ENCODE measurements at places on chromosomes 13 and 19.
A peak's percentile ranks its signal among the peaks of the same experiment; 100 is the strongest.

DNA sequence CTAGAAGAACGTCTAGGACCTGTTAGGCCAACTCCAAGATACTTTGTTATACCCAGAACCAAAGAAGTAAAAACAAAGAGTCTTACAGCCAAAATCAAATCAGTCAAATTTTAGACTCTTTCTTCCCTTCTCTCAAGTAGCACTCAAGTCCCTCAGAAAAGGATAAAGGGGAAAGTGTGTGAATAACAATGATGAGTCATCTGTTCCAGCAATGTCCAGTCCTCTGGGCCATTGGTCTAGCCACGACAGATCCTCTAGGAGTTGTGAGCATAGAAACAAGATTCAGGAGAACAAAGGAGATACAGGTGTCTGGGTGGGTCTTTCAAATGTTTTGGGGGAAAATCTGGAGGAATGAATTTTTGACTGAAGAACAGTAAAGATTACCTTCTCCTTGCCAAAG is 36.3 kb downstream of the STOML3 start:
- DNase-seq: no peak

DNA sequence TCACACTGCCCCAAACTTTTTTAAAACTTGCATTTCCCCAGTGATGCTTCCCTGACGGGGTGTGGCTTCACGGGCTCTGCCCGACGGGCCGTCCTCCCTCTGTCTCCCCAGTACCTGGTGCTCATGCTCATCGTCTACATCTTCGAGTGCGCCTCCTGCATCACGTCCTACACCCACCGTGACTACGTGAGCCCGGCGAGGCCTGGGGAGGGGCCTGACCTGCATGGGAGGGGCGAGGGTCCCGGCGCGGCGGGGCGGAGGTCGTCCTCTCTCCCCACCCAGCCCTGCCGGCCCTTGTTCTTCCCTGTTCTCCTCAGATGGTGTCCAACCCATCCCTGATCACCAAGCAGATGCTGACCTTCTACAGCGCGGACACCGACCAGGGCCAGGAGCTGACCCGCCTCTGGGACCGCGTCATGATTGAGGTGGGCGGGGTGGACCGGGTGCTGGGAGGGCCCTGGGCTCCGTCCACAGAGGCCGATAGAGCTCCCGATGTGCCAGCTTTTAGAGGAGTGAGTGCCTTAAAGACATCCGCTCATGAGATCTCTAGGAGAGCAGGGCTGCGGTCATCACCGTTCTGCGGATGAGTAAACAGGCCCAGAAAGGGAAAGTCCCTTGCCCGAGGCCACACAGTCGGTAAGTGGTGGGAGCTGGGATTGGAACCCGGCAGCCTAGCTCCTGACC is 6.9 kb downstream of the UPK1A start:
- DNase-seq: no peak

DNA sequence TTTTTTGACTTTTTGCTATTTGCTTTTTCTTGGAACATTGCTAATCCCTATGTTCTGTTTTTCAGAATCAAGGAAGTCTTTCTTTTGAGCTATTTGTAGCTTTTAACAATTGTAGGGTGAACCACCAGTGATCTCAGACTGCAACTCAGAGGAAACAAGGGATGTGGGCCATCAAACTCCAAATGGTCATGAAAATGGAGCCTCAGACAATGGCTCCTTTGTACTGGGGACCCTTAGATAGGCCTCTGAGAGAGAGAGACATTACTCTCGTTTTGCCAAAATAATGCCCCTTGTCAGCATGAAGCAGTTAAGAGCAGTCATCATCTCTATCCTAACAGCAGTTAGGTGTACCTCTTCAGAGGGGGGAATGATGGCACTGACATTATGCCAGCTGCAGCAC is 56.4 kb upstream of the GJB6 start:
- DNase-seq: no peak

DNA sequence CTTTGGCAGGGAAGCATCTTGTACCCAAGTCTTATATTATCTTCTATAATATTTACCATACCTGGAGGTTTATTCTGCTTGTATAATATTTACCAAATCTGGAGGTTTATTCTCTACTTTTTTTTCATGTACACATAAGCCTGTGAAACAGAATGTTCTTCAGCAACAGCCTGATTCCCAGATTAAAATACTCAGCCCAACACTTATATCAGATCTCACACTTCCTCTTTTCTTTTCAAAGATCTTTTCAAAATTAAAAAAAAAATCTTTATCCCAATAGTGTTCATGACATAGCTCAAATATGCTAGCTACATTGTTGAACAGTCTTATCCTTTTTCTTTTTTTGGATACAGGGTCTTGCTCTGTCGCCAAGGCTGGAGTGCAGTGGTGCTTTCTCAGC is 300.7 kb downstream of the LMO7 start:
- DNase-seq: no peak

DNA sequence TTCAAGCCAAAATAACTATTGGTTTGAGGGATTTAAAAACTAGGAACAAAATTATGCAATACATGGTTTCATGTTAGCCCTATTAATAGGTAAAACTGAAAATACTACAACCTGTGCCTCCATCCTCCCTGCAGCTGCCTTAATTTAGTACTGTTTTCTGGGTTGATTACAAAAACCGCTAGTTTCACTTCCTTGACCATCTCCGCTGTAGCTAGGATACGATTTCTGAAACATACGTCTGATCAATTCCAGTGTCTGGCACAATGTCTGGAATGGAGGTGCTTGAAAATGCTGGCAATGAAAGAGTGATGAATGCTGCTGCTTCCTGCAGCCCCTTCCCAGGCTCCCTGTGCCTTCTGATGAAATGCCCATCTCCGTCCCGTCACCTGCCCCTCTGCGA is 273.5 kb downstream of the SHISA2 start:
- no peak for DNase-seq

GRCh38 chr13:40895227-40896184 is 106.1 kb downstream of the SLC25A15 start:
- no peak for DNase-seq

DNA sequence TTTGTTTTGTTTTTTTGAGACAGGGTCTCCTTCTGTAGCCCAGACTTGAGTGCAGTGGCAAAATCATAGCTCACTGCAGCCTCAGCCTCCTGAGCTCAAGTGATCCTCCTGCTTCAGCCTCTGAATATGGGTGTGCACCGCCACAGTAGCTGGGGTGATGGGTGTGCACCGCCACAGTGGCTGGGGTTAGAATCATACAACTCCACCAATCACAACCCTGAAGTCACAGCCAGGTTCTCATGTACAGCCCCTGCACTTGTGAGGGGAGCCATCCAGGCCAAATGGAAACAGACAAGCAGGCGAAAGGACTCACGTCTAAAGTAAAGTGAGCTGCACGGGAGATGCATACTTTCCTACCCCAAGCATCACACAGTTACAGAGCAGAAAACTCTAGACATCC is 63.1 kb upstream of the RANBP3 start:
- no peak for DNase-seq

- no peak for DNase-seq
Measured at GRCh38 chr19:54407780-54408179, 7.5 kb upstream of the TTYH1 start.

DNA sequence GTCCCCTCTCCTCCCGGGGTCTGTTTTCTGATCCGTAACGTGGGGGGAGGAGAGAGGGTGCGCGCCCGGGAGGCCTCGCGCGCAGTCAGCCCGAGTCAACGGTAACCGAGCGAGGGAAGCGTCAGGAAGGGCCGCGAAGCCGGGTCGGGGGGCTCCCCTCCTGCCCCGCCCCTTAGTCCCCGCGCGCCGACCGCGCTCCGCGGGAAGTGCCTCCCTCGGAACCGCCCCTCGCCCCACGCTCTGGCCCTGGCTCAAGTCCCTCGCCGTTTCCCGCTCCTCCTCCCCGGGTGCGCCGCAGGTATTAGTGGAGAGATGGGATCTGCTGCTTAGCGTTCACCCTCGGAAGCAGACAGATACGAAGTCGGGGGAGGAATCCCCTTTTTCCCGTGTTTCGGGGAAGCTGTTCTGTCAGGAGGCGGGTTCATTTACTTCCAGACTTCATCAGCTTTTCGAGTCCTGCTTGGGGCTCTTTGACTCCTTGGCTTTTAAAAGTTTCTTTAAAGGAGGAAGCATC is 770 bp downstream of the HNRNPM start:
- no peak for DNase-seq

- no peak for DNase-seq
Measured at GRCh38 chr13:52835071-52835839, 13.2 kb downstream of the PCDH8 start.

DNA sequence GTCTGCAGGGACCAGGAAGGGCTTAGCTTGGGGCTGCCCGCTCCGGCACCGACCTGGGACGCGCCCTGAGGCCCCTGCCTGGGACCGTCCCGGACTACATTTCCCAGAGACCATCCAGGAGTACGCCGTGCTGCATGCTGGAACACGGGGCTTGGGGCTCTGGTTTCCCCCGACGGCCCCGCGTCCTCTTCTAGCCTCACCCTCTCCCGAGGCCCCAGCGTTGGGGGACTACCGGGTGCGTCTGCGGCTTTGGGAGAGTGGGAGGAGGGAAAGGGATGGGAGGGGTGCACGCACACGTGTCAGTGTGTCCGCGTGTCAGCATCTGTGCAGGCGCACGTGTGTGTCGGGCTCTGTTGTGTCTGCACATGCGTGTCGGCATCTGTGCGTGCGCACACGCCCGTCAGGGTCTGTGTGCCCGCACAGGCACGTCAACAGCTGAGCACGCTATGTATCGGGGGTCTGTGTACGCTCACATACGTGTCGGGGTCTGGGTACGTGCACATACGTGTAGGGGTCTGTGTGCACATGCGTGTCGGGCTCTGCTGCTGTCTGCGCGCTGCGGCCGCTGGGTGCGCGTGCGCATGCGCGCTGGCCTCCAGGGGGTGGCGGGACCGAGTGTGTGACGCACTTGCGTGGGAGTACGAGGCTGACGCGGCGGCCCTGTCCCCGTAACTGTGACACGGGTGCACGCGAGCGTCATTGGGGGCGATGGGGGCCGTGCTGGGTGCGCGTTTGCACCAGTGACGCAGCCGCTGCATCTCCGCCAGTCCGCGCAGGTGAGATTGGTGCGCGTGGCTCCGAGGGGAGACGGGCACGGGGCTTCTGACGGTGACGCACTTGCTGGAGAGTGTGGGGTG is at the start of gene ZNF331:
TSS of gene ZNF331 (plus strand) at position 625 of the 857 bp plus-strand sequence. CDS start 31,232 bp downstream, outside the sequence.
- peak; percentile 88 for DNase-seq

- no peak for DNase-seq
Measured at GRCh38 chr13:39913339-39913738, 257.9 kb downstream of the COG6 start.

- no peak for DNase-seq
Measured at GRCh38 chr13:103324641-103325040, 258.4 kb upstream of the SLC10A2 start.

GRCh38 chr13:100212904-100213553 is 124.1 kb downstream of the PCCA start:
- DNase-seq: no peak

DNA sequence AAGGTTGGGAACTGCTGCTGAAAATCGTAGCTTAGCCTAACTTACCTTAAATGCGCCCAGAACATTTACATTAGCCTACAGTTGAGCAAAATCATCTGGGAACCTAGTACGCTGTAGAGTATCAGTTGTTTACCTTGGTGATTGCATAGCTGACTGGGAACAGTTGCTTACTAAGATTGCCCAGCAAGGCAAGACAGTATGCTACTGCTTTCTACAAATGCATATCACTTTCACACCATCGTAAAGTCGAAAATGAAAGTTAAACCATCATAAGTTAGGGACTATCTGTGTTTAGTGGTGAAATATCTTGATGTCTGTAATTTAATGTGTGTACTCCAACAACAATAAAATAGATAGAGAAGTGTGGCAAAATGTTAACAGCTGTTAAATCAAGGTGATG is 1670.6 kb upstream of the PCDH20 start:
- DNase-seq: no peak

DNA sequence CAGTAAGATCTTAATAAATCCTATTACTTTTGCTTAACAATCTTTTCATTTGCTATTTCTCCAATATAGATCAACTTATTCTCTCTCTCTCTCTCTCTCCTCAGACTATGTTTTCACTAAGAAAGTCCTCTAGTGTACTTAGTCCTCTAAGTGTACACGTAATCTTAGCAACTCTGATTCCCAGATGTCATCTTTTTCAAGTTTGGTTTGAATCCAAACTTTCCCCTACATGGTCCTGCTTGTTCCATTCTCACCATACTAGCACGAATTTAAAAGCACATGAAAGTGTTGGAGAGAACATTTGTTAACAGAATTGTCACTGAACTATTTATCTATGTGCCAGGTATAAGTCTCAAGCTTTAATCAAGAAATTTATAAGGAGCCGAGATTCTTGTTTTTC is 202.9 kb downstream of the SPRY2 start:
- DNase-seq: no peak

- DNase-seq: no peak
Measured at GRCh38 chr13:80921971-80922370, 581.0 kb upstream of the SPRY2 start.

DNA sequence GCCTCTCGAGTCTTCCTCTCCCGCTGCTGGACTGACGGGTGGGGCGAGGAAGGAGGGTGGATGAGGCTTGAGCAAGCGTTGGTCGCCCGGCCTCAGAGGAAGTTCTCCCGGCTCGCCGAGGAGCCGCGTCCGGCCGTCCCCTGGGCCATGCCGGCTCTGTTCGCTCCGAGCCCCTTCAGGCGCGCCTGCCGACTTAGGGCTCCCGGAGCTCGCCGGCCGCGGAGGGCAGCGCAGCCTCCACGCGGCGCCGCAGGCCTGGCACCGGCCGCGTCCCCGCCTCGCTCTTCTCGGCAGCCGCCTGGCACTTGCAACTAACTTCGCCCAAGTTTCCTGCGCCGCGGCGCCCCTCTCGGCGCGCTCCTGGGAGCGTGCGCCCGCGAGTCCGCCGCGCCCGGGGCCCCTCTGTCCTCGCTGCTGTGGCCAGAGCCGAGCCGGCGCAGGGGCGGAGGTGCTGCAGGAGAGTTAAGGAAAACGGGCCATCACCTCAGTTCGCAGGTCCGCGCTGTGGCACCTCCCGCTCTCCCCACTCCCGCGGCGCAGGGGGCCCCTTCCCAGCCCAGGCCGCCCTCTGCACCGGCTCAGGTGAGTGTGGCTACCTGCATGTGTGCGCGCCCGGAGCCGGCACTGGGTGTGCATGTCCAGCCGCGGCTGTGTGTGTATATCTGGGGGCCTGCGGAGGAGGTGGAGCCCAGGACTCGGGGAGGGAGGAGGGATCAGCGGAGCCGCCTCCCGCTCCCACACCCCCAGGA is 641 bp upstream of the SOX21 start:
- peak; percentile 68 for DNase-seq

DNA sequence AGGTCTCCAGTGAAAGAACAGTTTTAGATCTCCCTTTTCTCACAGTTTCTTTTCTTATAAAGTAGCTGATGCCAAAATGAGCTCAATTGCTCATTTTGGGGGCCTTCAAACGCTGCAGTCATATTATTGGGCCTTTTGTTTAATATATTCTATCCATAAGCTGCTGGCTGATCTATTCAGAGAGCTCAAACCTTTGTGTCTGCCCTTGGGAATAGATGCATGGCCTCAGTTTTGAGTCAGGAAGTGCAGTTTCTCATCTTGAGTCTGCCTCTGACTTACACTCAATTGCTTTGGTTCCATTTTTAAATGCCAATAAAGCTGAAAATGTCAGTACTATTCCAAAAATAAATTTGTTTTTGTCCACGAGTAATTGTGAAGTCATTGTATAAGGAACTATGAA is 468.9 kb downstream of the KLF12 start:
- no peak for DNase-seq

- DNase-seq: peak; percentile 73
Measured at GRCh38 chr19:48745208-48745995, 1.3 kb downstream of the IZUMO1 start.
